ENCODE measurements at places on chromosomes 5 and 9. TPM values are rescaled to one million over a fixed set of nuclear protein-coding genes. Genes with fewer than 3 reads are reported as not detected.

MEF2C gene
- total RNA-seq = 19.5 TPM

HSPB3 gene
- 0.85 TPM for total RNA-seq

PCA3 gene
- total RNA-seq = 0.07 TPM

PLEKHG4B gene
- total RNA-seq = not detected

SLC36A3 gene
- total RNA-seq = not detected

CHSY3 gene
- 41.9 TPM for total RNA-seq

MOB3B gene
- 0.17 TPM for total RNA-seq

GABRA6 gene
- total RNA-seq = not detected

LHX3 gene
- not detected for total RNA-seq

MYORG gene
- total RNA-seq = 2.2 TPM

PCDHA10 gene
- 0.50 TPM for total RNA-seq

GCNT4 gene
- 5.0 TPM for total RNA-seq

KIF12 gene
- not detected for total RNA-seq
